Activated CD4-positive, alpha-beta T cell treated with anti-CD3 and anti-CD28 coated beads, Interleukin-2, amount 50 U/mL, for 16 hours (primary cell): ENCODE measurements at places on chromosomes 6 and 20.

GRCh38 chr20:44651684-44652423 is at the start of gene ADA:
ADA (minus strand) TSS chr20:44651699; CDS start chr20:44651607, 92 bp downstream.
- peak; percentile 46 for DNase-seq

DNA sequence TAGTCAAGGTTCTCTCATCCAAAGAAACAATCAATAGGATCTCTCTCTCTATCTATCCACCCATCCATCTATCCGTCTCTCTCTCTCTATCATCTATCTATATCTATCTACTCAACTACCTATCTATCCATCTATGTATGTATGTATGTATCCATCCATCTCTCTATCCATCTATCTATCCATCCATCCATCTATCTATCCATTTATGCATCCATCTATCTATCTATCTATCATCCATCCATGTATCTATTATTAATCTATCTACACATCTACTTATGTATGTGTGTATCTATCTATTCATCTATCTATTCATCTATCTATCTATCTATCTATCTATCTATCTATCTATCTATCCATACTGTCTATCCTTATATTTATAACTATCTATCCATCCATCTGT is 99.3 kb downstream of the FNDC1 start:
- no peak for DNase-seq

DNA sequence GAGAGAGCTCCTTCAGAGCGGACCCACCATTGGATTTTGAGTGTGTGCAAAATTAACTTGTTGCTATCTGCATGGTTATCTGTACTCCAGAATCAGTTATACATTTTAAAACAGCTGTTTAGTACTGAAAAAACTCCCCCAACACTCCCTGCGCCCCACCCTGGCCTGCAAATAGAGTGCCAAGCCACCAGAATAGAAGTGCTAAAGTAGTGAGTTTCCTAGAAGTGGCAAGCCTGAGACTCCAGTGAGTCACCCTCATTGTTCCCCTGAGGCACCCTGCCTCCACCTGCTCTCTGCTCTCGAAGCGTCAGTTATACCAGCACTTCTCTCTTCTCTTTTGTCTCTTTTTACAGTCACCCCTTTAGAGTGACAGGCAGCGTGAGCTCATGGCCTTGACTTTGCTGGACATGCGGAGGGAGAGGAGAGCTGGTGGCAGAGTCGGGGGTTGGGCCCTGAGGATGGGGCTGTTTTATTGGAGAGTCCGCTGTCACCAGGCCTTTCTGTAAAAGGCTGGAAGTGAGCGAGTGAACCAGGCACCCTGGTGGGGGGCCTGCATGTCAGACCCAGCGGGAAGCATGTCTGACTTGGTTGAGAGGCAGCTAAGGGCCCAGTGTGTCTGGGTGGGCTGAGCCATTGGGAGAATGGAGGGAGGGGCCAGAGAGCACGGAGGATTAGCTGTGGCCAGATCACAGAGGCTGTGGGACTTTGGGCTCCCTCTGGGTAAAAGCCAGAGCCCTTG is 10.4 kb downstream of the IGF2R start:
- peak; percentile 87 for DNase-seq

DNA sequence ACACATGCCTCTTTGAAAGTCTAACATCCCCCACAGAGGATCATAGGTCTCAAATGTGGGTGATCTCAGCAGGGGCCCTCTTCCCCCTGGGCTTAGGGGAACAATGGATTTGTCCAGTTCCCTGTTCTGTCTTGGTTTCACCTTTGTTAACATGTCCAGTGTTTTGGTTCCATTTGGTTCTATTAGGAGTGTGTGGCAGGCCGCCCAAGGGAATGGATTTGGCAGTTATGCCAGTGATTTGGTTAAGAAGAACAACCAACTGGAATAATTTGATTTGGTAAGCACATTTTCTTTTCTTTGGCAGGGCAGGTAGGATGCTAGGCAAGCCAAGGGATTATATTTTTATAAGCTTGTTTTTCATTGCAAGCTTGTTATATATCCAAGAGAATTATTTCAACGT is 28.5 kb upstream of the ENPP1 start:
- no peak for DNase-seq

DNA sequence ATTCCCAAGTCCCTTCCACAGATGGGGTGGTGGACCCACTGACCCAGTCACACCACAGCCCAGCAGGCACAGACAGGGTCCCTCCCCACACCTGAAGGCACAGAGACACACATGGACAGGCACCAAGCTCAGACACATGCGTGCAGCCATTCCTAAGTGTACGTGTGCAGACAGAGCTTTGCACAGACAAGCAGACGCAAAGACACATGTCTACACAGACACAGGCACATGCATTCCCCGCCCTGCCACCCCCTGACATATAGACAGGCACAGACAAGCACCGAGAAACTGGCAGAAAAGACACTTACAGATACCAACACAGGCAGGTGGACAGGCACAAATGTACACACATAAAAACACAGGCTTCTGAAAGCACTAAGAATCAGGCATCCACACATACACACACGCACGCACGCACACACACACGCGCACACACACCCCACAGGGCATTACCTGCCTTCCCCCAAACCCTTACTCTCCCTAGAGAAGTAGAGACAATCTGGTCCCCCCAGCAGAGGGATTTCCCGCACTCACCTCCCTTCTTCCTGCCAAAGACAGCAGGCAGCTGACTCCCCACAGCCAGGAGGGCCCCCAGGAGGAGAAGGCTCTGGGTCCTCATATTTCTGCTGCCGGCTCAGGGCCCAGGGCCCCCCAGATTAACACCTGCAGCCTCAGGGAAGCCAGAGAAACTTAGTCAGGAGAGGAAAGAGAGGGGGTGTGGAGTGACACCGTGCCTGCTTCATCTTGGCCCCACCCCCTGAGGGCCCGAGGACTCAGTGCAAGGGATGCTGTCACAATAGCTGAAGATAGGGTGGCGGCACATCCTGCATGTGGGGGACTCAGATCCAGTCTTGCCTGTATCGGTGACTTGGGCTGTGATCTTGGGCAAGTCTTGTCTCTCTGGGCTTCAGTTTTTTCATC is at the start of gene WFDC5:
TSS of gene WFDC5 (minus strand) at position 710 of the 921 bp plus-strand sequence. CDS start at position 619, 91 bp downstream.
- no peak for DNase-seq

DNA sequence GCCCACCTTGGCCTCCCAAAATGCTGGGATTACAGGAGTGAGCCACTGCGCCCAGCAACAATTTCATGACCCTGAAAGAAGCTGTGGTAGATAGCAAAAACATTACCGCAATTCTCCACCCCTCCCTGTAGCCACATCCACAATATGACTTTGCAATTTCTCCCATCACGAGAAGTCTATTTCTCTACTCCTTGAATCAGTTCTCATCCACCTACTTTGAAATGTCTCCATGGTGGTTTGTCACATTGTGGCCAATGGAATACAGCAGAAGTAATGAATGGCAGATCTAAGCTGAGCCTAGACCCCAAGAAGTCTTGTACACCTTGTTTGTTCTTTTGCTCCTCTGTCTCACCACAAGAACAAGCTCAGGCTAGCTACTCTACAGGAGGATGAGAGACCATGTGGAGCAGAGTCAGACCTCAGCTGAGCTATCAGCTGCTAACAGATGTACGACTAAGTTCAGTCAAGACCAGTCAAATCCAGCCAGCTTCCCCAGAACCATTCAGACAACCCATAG is 6.3 kb downstream of the OXT start:
- DNase-seq: peak; percentile 25

- no peak for DNase-seq
These were observed 88.5 kb downstream of the PRKN start for GRCh38 chr6:162638931-162639574.

DNA sequence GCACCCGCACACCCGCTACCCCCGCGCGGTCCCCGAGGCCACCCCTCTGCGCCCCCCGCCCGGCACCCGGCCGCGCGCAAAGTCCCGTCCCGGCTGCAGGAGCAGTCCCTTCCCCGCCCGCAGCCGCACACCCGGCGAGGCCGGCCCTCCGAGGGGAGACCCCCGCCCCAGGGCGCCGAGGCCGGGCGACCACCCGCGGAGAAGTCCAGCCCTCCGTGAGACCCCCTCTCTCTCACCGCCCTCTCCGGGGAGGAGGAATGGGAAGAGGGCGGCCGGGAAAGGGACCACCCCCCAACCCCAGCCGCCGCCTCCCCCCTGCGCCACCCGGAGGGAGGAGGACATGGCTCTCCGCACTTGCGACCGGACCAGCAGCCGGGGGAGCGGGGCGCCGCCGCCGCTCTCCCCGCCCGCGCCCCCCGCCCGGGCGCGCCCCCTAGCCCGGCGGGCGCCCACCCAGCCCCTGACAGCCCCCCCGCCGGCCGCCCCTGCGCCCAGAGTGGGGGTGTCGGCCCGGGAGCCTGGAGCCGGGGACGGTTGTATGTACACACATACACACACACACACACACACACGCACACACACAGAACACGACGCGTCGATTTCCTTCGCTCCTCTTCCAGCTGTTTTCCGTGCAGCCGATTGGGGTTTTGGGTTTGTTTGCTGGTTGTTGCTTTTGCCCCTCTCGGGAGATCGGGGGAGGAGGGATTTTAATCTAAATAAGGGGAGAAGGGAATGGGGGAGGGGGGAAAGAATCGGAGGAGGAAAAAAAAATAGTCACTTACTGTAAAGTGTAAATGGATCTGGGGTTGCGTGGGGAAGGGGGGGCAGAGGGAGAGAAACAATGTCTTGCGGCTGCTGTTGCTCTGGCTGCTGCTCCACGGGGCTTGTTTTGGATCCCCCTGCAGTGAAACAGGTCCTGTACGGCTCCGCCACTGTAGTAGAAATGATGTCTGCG is at the start of gene ATXN1:
TSS of gene ATXN1 (minus strand) at position 945 of the 955 bp plus-strand sequence.
- no peak for DNase-seq

GRCh38 chr6:5936631-5937030 is 70.1 kb downstream of the NRN1 start:
- DNase-seq: no peak

GRCh38 chr6:91386204-91386603 is 799.3 kb upstream of the MAP3K7 start:
- DNase-seq: no peak

DNA sequence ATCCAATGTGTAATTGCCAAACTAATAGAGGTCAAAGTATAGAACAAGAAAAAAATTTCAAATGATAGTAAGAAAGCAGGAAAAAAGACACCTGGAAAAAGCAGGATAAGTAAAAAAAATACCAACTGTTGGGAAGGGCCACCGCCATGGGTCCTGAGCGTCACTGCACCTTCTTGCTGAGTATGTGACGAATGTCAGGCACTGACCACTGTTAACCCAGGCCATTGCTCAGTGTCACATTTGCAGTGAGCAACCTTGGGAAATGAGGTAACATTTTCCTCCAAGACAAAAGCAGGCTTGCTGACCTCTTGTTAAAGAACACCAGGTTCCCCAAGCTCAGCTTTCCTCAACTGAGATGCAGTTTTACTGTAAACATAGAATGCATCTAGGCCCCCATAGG is 15.6 kb upstream of the RPS6KA2 start:
- DNase-seq: no peak

DNA sequence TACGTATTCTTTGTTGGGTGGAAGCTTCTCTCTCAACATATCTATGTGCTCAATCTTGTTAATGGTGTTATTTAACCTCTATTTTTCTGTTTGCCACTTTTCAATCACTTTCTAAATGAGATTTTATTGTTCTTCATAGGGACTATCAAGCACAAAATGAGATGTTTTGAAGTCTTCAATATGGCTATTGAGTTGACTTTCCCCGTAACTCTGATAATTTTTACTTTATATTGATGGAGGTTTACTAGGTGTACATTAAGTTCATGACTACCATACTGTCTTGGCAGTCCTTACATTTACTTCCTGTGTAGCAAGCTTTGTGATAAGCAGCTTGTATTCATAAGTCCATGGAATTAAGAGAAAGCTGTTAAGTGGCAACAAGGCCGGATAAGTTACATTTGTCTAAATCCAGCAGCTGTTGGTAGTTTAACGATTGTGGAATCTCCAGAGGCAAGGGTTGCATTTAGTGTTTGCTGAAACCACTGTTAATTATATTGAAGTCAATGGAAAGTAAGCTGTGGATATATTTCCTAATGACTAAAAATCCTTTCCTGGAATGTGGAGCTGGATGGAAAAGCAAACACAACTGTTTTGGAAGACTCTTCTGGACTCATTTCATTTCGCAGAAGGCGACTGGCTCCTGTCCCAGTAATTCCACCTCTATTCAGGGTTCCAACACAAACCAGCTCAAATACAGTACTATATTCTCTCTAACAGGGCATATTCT is 57.3 kb upstream of the SMIM29 start:
- no peak for DNase-seq

GRCh38 chr6:132950566-132950965 is 136.2 kb downstream of the RPS12 start:
- DNase-seq: no peak

GRCh38 chr6:111076024-111076695 is 11.1 kb upstream of the SLC16A10 start:
- no peak for DNase-seq

DNA sequence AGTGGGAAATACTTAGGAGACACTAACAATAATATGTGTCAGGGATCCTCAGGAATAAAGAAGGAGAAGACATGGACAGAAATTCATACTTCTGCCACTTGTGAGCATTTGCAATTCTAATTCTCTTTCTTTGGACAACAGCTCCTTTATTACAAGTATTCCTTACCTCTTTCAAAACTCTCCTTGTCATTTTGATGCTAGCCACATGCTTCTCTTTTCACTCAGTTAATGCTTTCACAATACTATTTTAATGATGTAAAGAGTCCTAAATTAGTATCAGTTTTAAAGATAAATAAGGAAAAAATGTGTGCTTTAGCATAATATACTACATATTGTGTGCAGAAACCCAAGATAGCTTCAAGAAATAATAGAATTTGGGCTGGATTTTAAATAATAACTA is 62.5 kb downstream of the AHI1 start:
- DNase-seq: no peak

DNA sequence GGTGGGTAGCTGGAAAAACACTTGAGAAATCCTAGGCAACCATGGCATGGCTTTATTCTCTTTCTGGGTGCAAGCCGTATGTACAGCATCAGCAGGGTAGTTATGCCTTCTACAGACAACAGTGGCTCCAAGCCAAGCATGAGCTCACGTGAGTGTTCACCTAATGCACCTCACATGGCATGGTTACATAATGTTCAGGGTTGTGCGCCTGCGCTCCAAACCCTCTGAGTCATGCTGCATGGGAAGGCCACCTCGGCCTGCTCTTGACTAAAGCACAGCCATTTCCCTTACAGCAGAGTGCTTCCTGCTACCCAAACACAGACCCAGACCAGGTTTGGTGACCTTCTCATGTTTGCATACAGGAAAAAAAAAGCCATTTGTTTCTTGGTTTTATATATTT is 96.2 kb downstream of the VIP start:
- no peak for DNase-seq

DNA sequence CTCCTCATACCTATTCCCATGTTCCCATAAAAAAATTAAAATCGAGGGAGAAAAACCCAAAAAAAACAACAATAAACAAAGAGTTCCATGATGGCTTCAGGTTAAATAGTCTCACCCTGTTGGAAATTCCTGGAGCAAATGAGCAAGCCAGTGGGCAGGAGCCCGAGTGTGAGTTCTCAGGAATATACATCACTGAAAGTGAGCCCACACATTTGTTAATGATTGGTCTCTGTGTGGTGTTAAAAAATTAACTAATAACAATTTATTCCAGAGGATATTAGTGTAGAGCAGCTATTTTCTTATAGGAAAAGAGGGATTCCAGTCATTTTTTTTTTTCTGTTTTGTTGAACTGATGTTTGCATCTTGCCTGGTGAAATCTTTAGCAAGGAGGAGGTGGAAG is 12.9 kb downstream of the PHACTR3 start:
- DNase-seq: no peak

GRCh38 chr6:139373928-139374356 is 506 bp downstream of the CITED2 start:
- no peak for DNase-seq

- DNase-seq: no peak
These were observed 294.7 kb downstream of the FOXC1 start for GRCh38 chr6:1904466-1904799.

GRCh38 chr6:37056112-37056403 is 50.6 kb downstream of the FGD2 start:
- no peak for DNase-seq
